ENCODE measurements at places on chromosomes 4 and X. TPM values are rescaled to one million over a fixed set of nuclear protein-coding genes. Genes with fewer than 3 reads are reported as not detected.

MAGEA4 gene
- total RNA-seq = not detected

- H3K36me3 ChIP-seq = no peaks in the 10 kb centered on the region
- H3K27me3 ChIP-seq = no peaks in the 10 kb centered on the region
- no peak for DNase-seq
- no peak overlapping the region for H3K27ac ChIP-seq
- H3K4me1 ChIP-seq = no peaks in the 10 kb centered on the region
Measured at GRCh38 chr4:64889906-64890610, 480.8 kb upstream of the TECRL start.

DNA sequence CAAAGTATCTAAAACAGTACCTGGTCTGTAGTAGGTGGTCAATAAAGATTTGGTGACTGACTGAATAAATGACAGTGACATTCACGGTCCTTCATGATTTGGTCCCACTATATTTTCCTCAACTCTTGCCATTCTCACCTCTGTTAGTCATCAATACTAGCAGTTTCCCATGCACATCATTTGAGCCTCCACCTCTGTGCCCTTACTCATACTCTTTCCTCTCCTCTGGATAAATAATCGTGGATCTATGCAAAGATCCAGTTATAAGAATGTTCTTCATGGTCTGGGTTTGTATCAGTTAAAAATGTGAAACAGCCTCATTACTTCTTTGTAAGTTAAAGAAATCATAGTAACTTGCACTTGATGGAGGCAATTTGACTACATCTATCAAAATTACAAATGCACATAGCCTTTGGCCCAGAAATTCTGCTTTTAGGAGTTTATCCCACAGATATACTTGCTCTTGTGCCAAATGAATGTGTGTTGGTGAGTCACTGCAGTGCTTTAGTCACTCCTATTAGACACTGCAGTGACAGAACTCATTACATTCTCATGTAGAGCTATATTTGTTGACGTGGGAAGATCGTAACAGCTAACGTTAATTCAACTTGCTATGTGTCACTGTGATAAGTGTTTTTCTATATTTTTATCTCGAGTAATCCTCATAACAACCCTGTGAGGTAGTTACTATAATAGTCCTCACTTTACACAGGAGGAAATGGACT, 121.9 kb upstream of the SMIM10 start:
- no peaks in the 10 kb centered on the region for H3K4me1 ChIP-seq
- H3K36me3 ChIP-seq = no peaks in the 10 kb centered on the region
- no peak overlapping the region for H3K27ac ChIP-seq

GRCh38 chr4:142778430-142778829, 67.7 kb downstream of the INPP4B start:
- DNase-seq = no peak
- H3K27ac ChIP-seq = no peak overlapping the region
- H3K4me3 ChIP-seq = no peak overlapping the region
- no peaks in the 10 kb centered on the region for H3K27me3 ChIP-seq

All from left lung (tissue), 14 donors.